Prostate gland (tissue), 2 donors: ENCODE measurements at places on chromosomes 16 and 17. TPM values are rescaled to one million over a fixed set of nuclear protein-coding genes. Genes with fewer than 3 reads are reported as not detected.

Gene SLC47A1
- 20.0 TPM for total RNA-seq

Gene KRT39
- total RNA-seq, result not detected

DNA sequence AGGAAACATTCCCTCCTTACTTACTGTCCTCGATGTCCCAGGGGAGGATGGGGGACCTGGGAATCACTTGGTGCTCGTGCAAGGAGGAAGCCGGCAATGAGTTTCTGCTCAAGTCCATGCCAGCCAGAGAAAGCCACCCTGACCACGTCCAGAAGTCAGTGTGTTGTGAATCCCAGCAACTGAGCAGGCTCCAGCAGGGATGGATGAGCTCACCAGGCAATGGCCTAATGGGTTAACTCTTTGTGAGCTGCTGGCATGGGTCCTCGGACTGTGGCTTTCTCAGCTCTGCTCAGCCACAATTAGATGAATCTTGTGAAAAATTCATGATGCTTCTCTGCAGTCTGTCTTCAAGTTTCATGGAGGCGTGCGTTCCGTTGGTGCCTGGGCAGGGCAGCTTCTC is at the start of gene PIRT:
Gene PIRT, minus strand, starts transcription at position 167 of the 400 bp plus-strand sequence. CDS start 12,442 bp downstream, outside the sequence.
- no peaks in the 10 kb centered on the region for H3K27me3 ChIP-seq
- no peak within 1 kb of the TSS for H3K4me3 ChIP-seq
- no peaks in the 10 kb centered on the region for H3K36me3 ChIP-seq
- no peak for DNase-seq
- H3K27ac ChIP-seq, result no peak within 1 kb of the TSS

GRCh38 chr17:36875698-36876293 is 61.5 kb upstream of the LHX1 start:
- no peaks in the 10 kb centered on the region for H3K4me1 ChIP-seq
- no peaks in the 10 kb centered on the region for H3K27me3 ChIP-seq
- H3K27ac ChIP-seq, result no peak overlapping the region
- no peaks in the 10 kb centered on the region for H3K36me3 ChIP-seq

DNA sequence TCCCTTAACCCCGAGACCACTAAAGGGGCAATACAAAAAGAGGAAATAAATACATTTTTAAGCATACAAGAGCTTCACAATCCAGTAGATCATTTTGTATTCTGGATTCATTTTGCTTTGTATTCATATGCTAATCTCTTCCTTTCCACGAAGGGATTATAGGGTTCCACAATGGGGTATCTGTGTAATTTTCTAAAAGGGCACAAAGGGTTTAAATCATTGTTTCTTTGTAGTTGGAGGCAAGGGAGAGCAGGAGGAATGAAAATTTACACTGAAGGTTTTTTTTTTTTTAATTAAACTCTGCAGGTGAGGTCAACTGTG is 592 bp upstream of the NUFIP2 start:
- no peaks in the 10 kb centered on the region for H3K36me3 ChIP-seq
- no peak for DNase-seq
- H3K4me1 ChIP-seq, result peaks cover 6% of the 10 kb centered on the region
- no peaks in the 10 kb centered on the region for H3K27me3 ChIP-seq
- H3K4me3 ChIP-seq, result peak overlapping the region; percentile 92

DNA sequence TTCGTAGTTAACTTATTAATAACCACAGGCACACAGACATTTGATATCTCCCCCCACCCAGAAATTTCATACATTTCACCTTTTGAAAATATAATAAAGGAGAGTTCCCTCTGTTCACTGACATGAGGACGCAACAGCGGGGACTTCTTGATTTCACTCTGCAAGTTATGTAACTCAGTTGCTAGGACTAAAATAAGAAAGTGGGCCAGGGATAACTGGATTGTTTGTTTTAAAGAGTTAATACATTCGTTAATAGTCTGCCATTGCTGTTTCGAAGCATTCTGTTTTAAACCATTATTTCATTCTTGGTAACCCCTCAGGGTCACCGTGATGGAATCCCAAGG is 1.2 kb downstream of the RHOT1 start:
- no peaks in the 10 kb centered on the region for H3K36me3 ChIP-seq
- no peaks in the 10 kb centered on the region for H3K4me1 ChIP-seq
- no peaks in the 10 kb centered on the region for H3K27me3 ChIP-seq
- peak overlapping the region; percentile 89 for H3K4me3 ChIP-seq
